ENCODE measurements at places on chromosomes 5 and 9.

DNA sequence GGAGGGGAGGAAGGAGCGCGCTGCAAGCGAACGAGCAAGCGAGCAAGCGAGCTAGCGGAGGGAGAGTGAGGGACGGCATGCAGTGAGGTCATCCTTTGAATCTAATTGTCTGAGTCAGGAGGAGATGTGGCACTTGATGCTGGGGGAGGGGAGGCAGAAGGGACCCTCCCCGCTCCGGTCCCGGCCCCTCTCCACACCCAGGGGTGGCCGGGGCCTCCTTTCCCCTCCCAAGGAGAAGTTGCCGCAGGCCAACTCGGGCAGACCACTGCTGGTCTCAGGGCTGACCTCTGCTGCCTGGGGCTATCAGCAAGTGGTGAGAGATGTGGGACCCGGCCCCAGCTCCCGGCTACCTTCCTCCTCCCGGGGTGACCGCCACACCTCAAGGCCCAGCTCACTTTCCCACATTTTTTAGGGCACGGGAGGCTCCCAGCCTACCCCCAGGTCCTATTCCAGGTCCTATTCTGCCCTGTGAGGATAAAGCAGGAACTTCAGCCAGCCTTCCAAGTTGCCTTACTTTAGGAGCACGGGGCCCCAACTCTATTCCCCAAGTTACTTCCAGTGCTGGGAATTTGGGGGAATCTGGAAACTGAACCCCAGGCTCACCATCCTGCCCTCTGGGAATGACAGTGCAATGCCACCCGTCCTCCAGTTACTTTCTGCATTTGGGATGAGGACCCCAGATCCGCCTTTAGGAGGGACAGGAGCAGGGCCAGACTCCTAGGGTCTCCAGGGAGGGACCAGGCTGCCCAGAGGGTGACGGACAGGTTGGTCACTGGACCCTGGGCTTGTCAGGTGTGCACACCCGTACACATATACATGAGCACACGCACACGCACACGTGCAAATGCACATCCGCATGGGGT lies 11.1 kb downstream of the CNTFR start:
- no peak for DNase-seq

DNA sequence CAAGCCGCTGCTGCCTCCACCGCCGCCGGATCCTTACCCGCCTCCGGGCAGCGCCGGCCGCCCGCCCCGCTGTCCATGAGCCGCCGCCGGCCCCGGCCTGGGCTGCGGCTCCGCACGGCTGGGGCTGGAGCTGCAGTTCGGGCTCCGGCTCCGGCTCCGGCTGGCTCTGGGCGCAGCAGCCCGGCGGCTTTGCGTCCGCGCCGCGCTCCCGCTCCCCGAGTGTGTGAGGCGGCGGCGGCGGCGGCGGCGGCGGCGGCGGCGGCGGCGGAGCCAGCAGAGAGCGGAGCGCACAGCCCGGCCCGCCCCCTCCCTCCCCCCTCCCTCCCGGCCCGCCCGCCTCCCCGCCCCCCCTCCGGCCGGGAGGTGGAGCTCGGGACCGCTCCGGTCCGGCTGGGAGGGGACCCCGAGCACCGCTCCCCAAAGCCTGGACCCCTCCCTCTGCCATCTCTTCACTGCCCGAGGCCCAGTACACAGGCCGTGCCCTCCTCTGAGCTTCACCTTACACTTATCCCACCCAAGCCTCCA lies at the start of gene PCDH1:
TSS of gene PCDH1 (minus strand) at position 225 of the 525 bp plus-strand sequence. CDS start at position 77, 148 bp downstream.
- no peak for DNase-seq

GRCh38 chr5:95668728-95669127 lies 14.1 kb downstream of the SPATA9 start:
- DNase-seq, result no peak

GRCh38 chr5:113195771-113196170 lies 219.2 kb downstream of the DCP2 start:
- no peak for DNase-seq

GRCh38 chr9:127252410-127253318 lies 11.9 kb upstream of the GARNL3 start:
- no peak for DNase-seq

- no peak for DNase-seq
Measured at GRCh38 chr5:80060966-80061365, 25.8 kb downstream of the THBS4 start.

DNA sequence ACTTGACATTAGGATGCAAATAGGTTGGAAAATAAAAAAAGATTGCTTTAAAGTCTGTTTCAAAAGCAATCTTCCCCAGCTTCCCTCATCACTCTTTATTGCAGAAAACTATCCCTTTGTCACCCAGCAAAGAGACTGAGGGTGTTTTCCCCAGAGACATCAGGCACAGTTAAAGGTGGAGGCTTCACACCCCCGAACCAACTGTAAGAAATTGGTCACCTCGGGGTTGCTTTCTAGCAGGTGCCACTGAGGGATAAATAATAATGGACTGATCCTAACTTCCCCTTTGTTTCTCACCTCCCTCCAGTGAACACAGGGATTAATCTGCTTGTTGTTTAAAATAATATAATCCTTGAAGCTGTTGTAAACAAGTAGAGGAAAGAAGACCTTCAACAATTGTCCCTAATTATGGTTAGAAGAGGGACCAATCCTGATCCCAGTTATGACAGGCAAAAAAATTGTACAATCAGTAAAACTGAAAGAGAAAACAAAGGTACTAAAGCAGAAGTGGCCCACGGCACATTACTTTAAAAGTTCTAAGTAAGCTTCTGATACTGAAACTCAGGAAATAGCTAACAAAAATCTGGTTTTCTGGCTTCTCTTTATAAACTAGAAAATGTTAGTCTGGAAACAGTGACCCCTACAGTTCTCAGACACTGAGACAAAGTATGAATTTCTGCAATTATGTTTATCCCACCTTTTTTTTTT lies 6.6 kb upstream of the PCSK1 start:
- no peak for DNase-seq

DNA sequence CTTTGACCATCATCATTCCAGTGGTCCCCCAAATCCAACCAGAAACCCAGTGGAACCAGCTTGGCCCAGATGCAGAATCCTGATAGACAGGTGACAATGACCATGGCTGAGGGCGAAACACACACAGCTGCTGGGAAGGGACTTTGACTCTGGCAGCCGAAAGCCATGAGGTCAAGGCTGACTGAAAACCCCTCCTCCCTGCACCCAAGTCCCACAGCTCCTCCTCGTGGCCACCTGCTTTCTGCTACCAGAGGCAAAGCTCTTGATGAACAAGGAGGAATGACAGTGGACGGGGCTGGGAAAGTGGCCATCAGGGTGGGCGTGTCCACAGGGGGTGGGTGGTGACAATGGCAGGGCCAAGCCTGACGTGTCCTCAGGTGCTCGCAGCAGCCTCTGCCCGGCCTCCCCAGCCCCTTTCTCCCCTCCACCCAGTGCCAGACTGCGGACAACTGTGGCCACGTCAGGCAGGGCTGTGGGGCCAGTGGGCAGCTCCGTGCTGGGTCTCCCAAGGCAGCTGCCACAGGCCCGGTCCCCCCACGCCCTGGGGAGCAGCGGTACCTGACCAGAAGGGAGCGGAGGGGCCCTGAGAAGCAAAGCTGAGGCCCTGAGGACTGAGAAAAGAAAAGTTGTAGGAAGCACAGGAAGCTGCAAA lies 30.8 kb upstream of the SARDH start:
- no peak for DNase-seq

GRCh38 chr9:23582836-23583235 lies 243.2 kb downstream of the ELAVL2 start:
- DNase-seq, result no peak

- DNase-seq, result no peak
Measured at GRCh38 chr5:116938488-116938887, 363.9 kb upstream of the SEMA6A start.

DNA sequence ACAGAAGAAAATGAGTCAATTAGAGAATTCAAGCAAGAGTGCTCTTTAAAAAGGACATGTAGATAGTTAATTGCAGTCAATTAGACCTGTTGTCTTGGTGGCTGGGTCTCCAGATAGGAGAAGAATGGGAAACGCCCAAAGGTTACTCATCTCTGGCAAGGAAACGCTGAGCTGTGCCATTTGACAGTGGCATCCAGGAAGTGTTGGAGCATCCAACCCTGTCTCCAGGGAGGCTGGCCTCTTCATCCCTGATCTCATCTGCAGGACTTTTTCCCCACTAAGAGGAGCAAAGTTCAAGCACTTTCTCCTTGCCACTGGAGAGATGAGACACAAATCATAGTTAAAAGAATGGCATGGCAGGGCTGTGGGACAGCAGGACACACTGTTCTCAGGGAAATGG lies 111.7 kb upstream of the MSX2 start:
- no peak for DNase-seq

DNA sequence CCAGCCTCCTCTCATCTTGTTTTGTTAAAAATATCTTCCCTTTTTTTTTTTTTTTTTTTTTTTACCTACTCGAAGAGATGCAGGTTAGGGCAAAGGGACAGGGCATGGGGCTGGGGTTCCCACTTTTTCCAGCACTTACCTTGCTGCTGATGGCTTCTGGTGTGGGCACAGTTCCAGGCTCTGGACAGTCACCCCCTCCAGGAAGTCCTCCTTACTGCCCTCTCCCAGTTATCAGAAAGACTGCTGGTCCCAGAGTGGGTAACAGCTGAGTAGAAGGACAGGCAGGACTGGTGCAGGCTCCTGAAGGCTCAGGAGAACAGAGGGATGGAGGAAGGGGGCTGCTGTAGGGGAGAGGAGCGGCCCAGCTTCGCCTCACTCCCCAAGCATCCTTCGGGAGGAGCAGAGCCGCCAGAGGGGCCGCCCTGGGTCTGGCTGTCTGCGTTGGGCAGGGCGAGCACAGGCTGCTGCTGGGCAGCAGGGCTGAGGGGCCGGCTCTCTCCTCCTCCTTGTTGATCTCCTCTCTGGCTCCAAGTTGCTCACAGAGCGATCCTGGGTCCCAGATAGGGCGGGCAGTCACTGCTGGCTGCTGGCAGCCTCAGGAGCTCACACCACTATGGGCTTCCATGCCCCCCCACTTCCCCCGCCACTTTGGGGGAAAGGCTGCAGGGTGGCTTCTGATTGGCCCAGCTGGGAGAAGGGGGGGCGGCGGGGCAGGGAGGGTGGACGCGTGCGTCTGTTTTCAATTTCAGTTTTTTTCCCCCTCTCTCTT lies at the start of gene PDGFRB:
TSS of gene PDGFRB (minus strand) at position 588 of the 769 bp plus-strand sequence. CDS start 18,798 bp downstream, outside the sequence.
- DNase-seq, result peak; percentile 10

DNA sequence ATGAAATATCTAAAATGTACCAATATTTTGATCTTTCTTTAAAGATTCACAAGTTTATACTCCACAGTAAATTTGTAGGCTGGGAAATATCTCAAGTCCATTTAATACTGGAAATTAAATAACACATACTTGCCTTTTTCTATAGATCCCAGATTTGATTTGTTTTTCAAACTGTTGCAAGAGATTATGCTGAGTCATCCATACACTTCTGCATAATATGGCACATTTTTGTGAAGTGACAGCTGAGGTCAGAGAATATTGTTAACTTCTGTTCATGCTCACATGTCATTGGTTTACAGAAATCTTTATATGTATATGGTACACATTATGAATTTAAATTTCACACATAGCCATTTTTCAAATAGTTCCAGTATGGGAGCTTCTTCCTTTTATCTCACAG lies 1066.3 kb upstream of the NUDT12 start:
- DNase-seq, result no peak

DNA sequence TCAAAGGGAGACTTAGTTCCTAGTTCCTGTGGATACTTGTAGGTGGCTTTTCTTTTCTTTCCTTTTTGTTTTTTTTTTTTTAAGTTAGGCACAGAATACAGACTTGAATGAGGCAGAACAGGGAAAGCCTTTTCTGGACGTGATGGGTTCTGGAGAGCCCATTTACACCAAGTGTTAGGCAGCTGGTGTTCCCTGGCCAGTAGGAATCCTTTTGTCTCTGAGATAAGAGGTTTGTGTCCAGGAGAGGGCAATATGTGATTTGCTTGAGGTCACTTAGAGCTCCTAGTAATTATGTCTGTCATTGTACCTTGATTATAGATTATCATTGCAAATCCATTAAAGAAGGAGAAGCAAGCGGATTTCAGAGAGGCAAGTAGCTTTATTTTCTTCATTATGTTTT lies 9.1 kb downstream of the MEGF10 start:
- DNase-seq, result no peak

DNA sequence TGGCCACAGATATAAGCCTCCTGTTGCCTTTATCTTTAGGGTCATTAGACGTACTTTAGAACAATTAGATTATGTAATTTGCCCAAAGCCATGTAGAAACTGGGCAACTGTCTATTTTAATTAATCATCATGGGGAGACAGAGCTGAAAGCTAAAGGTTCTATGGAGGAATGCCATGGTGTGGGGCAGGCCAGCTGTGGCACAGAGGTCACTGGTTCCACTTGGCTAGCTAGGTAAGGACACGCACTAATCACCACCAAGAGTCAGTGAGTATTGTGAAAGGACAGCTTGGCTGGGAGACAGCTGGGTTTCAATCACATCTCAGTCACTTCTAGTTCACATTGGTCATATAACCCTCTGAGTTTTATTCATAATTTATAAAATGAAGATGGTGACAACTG lies 81.7 kb downstream of the HMHB1 start:
- DNase-seq, result no peak

- no peak for DNase-seq
Measured at GRCh38 chr5:98847054-98847453, 73.6 kb downstream of the RGMB start.

DNA sequence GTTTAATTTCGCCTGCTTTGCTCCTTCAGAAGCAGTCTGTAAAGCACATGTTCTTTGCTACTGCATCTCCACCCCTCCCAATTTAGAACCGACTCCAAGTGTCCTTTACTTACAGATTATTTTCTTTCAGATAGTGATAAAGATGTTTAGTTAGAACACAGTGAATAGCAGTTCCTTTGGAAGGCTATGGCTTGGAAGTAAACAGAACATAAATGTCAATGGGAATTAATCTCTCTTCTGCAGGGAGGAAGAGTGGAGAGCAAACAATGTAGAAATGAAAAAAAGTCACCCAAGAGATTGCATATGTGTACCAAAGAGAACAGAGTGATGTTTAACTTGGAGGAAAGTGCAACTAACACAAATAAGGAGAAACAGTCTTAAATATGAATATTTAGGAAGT lies 4.2 kb upstream of the CARTPT start:
- DNase-seq, result no peak

DNA sequence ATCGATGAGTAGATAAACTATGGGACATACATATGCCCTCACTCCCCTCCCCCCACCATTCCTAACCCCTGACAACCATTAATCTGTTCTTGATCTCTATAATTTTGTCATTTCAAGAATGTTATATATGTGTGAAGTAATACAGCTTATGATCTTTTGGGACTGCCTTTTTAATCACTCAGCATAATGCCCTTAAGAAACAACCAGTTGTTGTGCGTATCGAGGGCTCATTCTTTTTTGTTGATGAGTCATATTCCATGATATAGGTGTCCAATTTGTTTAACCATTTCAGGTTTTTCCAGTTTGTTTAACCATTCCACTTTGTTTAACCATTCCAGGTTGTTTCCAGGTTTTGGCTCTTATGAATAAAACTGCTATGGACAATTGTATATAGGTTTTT lies 75.6 kb downstream of the ARHGEF28 start:
- no peak for DNase-seq

DNA sequence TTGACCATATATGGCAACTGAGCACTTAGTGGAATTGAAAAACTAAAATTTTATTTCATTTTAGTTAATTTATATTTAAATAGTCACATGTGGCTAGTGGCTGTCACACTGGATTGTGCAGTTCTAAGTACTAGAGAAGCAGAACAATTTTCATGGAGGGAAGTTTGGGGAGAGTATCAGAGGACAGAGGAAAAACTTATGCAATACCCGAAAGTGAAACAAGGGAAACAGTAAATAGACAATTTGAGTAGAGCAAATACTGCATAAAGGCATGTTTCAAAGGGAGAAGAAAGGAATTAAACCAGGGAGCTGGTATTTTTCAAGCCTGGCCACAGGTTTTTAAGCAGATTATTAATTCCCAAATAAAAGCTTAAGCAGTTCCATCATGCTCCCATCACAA lies 590.5 kb upstream of the RORB start:
- DNase-seq, result no peak

GRCh38 chr5:4245511-4245910 lies 649.9 kb downstream of the IRX1 start:
- DNase-seq, result no peak
